ENCODE measurements at places on chromosomes 5 and 9. TPM values are rescaled to one million over a fixed set of nuclear protein-coding genes. Genes with fewer than 3 reads are reported as not detected.

The FOXI1 gene
- total RNA-seq: not detected

The CSF1R gene
- 9.2 TPM for total RNA-seq

DNA sequence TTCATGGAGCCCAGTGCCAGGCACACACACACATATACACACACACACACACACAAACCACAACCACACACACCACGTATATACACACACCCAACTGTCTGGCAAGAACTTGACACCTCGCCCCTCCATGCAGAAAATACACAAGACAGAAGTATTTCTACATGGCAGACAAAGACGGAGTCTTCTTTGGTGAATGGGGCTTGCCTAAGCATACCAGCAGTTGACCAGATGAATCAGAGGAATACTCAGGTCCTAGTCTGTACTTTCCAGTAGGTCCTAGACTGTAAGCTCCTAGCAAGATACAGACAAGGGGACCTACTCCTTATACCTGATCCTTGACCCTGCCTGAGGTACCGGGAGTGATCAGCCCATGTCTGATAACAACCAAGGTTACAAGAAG is 60.1 kb downstream of the SIL1 start:
- no peak for DNase-seq

DNA sequence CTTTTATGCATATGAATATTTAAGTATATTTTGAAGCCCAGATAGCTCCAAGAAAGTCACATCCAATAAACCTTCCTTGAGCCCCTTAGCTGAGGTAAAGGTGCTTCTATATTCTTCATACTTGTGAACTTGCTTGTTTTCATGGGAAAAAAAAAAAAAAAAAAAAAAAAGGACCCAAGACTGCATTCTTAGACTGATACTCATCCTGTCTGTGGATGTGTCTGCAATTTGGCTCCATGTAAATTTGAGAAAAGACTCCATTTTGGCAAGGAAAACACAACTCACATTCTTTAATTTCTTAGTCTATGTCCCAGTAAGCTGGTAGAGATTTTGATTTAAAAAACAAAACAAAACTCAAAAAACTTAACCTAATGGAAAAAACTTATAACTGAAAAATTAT is 238.3 kb downstream of the FBXL17 start:
- DNase-seq: peak; percentile 17

The TSLP gene
- 0.09 TPM for total RNA-seq

- DNase-seq: no peak
Measured at GRCh38 chr9:967903-968641, 8.4 kb upstream of the DMRT3 start.

The PCDHB15 gene
- total RNA-seq: 4.3 TPM

The MYMK gene
- 23.0 TPM for total RNA-seq

DNA sequence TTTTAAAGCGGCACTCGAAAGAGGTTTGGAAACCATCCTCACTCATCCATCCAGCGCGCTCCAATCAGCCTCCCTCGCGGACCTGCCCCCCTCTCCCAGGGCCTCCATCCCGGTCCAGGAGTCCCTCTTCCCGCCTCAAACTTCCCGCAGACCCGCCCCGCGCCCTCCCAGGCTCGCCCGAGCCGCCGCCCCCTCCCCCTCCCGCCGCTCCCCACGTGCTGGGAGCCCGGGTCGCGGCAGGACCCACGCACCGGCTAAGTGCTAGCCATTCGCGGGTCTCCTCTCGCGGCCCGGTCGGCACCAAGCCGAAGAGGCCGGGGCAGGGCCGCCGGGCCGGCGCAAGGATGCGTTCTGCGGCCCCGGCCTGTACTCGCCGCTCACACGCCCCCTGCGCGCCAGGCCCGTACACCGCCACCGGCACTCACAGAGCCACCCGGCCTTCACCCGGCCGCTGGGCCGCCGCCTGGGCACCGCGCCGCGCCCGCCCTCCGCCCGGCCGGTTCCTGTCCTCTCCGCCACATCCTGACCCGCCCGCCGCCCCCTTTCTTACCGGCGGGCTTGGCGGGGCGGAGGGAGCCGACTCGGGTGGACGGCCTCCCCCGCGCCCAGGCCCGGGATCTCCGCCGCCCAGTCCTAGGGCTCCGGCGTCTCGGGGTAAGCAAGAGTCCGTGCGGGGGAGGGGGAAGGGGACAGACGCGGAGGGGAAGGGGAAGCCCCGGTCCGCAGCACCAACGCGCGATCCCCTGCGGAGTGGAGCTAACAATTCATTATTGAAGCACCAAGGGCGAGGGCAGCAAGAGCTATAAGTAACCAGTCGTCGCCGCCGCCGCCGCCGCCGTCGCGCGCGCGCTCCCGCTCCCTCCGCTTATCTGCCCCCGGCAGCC is 576 bp downstream of the CHD1 start:
- DNase-seq: peak; percentile 92

DNA sequence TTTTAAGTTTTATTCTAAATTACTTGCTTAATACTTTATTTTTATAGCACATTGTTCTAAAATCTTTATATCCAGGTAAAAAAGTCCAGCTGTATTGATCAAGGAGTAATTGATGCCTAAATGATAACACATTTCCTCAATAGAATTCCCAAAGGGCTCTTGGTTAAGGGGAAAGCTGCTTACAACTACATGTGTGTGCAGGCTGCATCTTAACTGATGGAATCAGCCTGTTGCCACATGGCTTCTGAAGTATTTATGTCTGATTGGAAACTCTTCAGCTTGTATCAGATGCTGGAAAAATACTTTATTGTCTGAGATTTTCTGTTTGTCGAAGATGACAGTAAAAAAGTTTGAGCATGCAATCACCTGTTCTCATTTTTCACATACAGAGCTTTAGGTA is 182.6 kb downstream of the FBXL7 start:
- DNase-seq: no peak
